Central memory CD4-positive, alpha-beta T cell (primary cell): ENCODE measurements at places on chromosomes 2 and 18.

DNA sequence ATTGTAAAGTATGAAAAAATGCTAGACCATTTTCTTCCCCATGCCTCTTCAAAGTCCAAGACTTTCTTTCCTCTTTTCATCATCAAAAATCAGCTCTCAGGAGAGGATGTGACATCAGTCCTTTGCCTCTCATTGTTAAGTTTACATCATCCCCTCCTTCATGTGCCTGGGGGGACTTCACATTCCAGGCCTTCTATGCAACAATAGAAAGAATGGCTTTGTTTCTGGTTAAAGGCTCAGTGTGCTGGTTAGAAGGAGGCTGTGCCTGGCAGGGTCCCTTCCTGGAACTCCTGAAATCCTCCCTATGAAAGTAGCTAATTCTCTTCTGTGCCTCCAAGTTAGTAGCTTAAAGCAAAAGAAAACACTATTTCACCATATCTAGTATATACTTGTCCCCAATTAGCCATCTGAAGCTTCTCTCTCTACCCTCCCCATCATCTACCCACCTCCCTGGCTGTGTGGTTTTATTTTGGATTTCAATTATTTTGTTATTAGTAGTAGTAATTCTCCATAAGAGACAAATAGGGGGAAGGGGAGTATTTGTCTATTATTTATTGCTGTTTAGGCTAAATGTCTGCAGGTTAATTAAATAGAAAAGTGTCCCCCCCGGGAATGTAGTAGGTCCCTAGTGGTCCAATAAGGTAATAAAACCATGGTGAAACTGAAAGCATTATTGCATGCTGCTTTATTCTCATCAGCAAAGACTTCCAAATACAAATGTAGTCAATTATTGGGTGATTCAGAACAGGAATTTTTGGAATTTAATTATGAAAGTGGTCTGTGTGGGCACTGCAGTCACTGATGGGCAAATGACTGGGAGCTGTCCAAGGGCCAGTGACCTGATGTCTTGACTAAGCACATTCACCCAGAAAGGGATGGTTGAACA, 69.0 kb downstream of the CPO start:
- no peak for DNase-seq

DNA sequence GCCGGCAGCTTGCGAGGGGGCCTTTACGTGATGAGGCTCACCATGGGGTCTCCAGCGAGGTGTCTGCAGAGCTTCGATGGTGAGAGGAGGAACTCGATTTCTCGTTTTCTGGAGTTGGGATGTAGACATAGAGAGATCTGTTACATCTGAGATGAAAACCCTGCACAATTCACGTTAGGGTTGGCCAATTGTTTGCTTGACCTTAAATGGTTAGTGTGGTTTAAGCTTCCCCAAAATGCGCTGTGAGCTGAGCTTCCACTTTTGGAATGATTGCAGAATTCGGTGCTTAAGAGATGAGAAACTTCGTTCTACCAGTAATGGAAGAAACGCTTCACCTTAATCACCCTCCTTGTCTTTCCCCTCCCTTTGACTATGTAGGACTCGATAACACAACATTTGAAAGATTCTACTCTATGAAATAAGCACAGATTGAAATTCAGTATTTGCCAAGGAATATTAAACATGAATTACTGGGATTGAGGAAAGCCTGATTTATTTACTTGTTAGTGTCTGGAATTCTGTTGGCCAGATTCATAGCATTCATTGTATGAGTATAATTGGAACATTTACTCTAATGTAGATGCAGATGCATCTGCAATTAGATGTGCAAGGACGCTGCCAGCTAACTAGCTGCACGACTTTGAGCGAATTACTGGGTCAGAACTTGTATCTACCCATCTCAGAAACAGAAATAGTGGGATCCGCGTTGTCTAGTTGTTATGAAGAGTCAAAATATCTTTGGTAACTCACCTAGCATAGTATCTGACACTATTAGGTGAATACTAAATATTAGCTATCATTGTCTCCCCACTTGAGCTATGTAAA, 1.6 kb upstream of the KLF7 start:
- no peak for DNase-seq

- DNase-seq: no peak
Observed at GRCh38 chr2:173358616-173359015, 3.9 kb downstream of the CDCA7 start.

DNA sequence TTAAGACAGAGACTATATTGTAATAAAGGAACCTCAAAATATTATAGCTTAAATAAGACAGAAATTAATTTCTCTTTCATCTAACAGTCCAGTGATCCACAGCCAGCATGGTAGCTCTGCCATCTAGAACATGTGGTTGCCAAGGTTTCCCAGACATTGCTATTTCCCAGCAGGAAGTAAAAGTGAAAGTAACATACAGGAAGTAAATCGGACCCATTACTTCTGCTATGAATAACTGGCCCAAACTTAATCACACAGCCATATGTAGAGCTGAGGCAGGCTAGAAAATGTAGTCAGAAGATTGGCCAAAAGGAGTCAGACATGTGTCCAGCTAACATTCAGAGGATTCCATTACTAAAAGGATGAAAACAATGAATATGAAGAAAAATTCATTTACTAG, 71.0 kb downstream of the NOL4 start:
- DNase-seq: no peak

GRCh38 chr18:8797206-8797605, 91.8 kb downstream of the MTCL1 start:
- DNase-seq: no peak
